ENCODE measurements at places on chromosomes 6 and 20. TPM values are rescaled to one million over a fixed set of nuclear protein-coding genes. Genes with fewer than 3 reads are reported as not detected.

GRCh38 chr6:82030761-82031503 lies 216.6 kb downstream of the IBTK start:
- no peak overlapping the region for H3K4me3 ChIP-seq
- no peaks in the 10 kb centered on the region for H3K27me3 ChIP-seq
- H3K36me3 ChIP-seq, result no peaks in the 10 kb centered on the region
- no peak overlapping the region for H3K27ac ChIP-seq

DNA sequence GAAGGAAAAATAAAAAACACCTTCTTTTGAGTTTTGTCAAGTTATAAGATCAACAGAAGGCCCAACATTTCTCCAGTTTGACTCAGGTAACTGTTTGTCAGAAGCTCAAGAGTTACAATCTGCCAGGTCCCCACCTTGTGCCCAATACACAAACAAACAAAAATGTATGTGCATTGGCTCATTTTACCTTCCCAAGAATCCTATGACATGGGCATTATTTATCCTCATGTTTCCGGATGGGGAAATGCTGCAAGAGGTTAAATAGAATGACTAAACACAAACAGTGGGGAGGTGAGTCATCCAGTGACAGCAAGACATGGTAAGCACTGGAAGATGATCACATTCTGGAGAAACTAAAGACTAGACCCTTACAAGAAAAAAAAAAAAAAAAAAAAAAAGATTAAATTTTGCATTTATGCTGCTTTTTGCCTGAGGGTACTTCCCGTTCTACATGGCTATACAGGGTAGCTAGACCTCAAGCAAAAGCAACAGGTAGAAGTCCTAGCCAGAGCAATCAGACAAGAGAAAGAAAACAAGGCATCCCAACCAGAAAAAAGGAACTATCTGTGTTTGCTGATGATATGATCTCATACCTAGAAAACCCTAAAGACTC lies 23.6 kb upstream of the ANKRD60 start:
- H3K4me3 ChIP-seq, result no peak overlapping the region
- no peaks in the 10 kb centered on the region for H3K4me1 ChIP-seq
- peaks cover 14% of the 10 kb centered on the region for H3K36me3 ChIP-seq
- no peak overlapping the region for H3K27ac ChIP-seq

DNA sequence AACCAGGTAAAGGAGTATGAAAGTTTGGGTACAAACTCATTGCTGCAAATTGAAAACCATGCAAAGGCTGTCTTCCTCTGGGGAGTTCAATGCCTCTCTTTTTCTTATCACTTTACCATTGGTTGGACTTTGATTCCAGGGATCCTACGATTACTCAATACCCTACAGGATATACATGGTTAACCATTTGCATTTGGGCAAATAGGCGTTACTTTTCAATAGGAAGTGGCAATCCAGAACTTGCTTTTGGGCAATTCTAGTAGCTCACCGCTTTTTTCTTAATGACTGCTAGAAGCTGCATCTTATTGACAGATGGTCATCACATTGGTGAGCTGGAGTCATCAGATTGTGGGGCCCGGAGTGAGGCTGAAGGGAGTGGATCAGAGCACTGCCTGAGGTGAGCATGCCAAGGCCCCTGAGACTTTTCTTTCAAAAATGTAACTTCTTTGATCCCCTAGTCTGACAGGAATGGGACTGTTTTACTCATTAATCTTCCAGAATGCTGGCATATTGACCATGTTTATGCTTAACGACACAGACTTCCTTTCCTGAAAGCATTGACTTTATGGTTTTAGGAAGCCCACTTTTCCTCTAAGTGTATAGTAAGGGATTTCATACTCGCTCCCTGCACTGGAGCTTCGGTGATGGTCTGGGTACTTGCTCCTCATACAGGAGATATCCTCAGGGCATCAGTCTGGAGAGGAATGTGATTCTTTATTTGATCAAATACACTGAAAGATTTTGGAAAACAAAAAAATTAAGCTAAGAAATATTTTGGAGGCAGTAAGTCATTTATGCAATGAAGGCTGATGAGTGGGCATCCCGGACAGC lies at the start of gene CCR6:
Gene CCR6, plus strand, starts transcription at position 270 of the 831 bp plus-strand sequence. CDS start 13,039 bp downstream, outside the sequence.
- no peak for DNase-seq
- no peaks in the 10 kb centered on the region for H3K36me3 ChIP-seq
- no peaks in the 10 kb centered on the region for H3K27me3 ChIP-seq
- no peak within 1 kb of the TSS for H3K27ac ChIP-seq

DNA sequence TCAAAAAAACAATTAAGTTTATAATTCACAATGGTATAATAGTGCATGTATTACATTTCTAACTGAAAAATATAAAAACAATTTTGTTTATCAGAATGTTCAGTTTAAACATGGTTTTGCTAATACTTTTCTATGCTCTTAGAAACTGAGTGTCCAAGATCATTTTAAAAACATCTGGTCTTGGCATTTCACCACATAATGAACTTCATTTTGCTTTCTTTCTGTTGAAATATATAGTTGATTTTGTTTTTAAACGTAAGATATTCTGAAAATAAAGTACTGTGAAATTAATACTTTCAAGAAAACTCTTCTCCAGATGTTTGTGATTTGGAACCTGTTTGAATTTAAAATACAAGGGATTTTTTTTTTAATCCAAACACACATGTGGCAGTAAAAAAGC lies 264.4 kb downstream of the COL12A1 start:
- H3K27me3 ChIP-seq, result no peaks in the 10 kb centered on the region
- H3K27ac ChIP-seq, result no peak overlapping the region

- H3K36me3 ChIP-seq, result no peaks in the 10 kb centered on the region
- DNase-seq, result no peak
- no peak overlapping the region for H3K4me3 ChIP-seq
- no peaks in the 10 kb centered on the region for H3K27me3 ChIP-seq
- no peaks in the 10 kb centered on the region for H3K4me1 ChIP-seq
Observed at GRCh38 chr6:12572896-12573827, 143.4 kb upstream of the PHACTR1 start.

GRCh38 chr20:48609491-48609978 lies 218.3 kb downstream of the PREX1 start:
- H3K27me3 ChIP-seq, result no peaks in the 10 kb centered on the region
- no peak overlapping the region for H3K27ac ChIP-seq
- no peak for DNase-seq
- no peaks in the 10 kb centered on the region for H3K36me3 ChIP-seq
- H3K4me3 ChIP-seq, result no peak overlapping the region

GRCh38 chr6:38603496-38603895 lies 36.2 kb downstream of the BTBD9 start:
- H3K36me3 ChIP-seq, result no peaks in the 10 kb centered on the region
- no peak overlapping the region for H3K27ac ChIP-seq
- no peaks in the 10 kb centered on the region for H3K4me1 ChIP-seq

DNA sequence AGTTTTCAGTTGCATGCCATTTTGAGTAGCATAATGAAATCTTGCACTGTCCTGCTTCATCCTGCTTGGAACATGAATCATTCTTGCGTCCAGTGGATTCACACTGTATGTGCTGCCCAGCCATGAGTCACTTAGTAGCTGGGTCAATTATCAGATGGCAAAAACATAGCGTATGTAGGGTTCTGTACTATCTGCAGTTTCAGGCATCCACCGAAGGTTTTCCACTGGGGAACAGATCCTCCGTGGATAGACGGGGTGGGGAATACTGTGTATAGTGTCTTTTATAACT lies 61.4 kb downstream of the IL22RA2 start:
- H3K4me1 ChIP-seq, result peaks cover 3% of the 10 kb centered on the region
- no peak overlapping the region for H3K4me3 ChIP-seq
- DNase-seq, result no peak
- H3K36me3 ChIP-seq, result peaks cover 2% of the 10 kb centered on the region
- H3K27me3 ChIP-seq, result no peaks in the 10 kb centered on the region

DNA sequence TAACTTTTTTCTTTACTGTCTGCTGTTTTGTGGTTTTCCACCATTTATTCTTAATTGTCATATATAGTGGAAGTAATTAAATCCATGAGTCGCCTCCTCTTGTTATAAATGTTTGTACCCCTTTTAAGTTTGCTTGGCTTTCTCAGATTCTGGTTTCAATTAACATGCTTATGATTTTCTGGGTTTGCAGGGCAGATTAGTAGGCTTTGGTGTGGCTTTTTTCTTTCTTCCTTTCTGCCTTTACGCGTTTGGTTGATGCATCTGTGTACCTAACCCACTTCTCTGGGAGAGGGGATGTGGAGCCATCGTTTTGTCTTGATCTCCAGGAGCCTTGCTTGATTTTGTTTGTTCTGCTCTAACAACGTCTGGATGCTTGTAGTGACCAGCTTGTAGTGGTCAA lies 100.4 kb downstream of the JARID2 start:
- no peaks in the 10 kb centered on the region for H3K36me3 ChIP-seq
- no peaks in the 10 kb centered on the region for H3K27me3 ChIP-seq
- H3K4me3 ChIP-seq, result no peak overlapping the region
- no peak for DNase-seq
- peaks cover 18% of the 10 kb centered on the region for H3K4me1 ChIP-seq

DNA sequence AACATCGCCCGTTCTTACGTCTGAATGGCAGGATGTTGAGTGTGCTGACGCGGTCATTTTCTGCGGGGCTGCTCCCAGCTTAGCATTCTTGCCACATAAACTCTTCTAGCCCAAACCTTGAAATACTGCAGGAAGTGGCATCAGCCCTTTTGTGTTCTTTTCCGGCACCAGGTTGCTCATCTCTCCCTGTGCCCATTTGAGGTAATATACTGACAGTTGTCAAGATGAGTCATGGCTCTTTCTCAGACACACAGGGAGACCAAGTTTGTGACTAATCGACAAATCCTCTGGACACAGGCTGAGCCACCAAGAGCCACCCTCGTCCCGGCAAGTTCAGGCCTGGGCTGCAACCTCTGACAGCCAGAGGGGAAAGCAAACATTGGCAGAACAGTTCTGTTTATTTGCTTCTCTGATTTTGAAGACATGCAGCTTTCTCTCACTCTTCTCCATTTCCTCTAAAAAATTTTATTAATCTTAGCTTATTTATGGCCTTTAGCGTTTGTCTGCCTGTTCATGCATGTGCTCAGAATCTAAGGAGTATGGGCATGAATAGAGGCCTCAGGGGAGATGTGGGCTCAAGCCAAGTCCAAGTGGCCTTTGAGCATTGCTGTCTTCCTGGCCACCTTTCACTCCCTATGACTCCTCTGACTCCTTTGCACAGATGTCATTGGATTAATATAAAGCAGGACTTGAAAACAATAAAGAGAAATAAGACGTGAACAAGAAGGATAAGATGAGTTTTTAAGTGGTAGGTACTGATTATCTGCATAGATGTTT lies 328.2 kb upstream of the JAG1 start:
- no peaks in the 10 kb centered on the region for H3K4me1 ChIP-seq
- H3K4me3 ChIP-seq, result no peak overlapping the region

- no peak overlapping the region for H3K27ac ChIP-seq
- H3K27me3 ChIP-seq, result no peaks in the 10 kb centered on the region
- H3K4me1 ChIP-seq, result peaks cover 19% of the 10 kb centered on the region
- H3K36me3 ChIP-seq, result peaks cover 17% of the 10 kb centered on the region
- no peak for DNase-seq
Observed at GRCh38 chr20:8652396-8652795, 416.5 kb upstream of the PLCB4 start.

- H3K4me3 ChIP-seq, result no peak overlapping the region
- no peak overlapping the region for H3K27ac ChIP-seq
- no peaks in the 10 kb centered on the region for H3K4me1 ChIP-seq
Observed at GRCh38 chr6:142118925-142119324, 13.8 kb upstream of the GJE1 start.

- H3K27ac ChIP-seq, result no peak overlapping the region
- no peak for DNase-seq
- no peaks in the 10 kb centered on the region for H3K36me3 ChIP-seq
- H3K4me1 ChIP-seq, result peaks cover 13% of the 10 kb centered on the region
Observed at GRCh38 chr6:134481966-134482365, 164.1 kb upstream of the SGK1 start.

GRCh38 chr20:23007462-23007861 lies 27.6 kb upstream of the SSTR4 start:
- no peak overlapping the region for H3K27ac ChIP-seq
- H3K4me1 ChIP-seq, result no peaks in the 10 kb centered on the region
- DNase-seq, result no peak
- no peak overlapping the region for H3K4me3 ChIP-seq

DNA sequence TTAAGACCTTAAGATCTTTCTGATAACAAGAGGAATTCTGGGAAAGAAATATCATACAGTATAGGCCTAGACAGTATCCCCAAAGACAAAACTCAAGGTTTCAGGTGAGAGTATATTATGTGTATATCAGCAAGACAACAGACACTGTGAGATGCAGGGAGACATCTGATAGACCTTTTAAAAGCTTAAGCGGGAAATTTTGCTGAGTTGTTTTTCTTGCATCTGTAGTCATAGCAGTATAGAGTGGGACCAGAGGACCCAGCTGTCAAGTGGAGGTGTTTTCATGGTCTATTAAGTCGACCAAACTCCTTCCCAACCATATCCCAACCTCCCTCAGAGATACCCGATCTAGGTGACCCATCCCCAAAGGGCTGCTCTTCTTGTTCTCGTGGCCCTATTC lies 98.1 kb upstream of the THEMIS start:
- no peaks in the 10 kb centered on the region for H3K27me3 ChIP-seq
- no peak overlapping the region for H3K4me3 ChIP-seq
- DNase-seq, result no peak
- no peak overlapping the region for H3K27ac ChIP-seq

DNA sequence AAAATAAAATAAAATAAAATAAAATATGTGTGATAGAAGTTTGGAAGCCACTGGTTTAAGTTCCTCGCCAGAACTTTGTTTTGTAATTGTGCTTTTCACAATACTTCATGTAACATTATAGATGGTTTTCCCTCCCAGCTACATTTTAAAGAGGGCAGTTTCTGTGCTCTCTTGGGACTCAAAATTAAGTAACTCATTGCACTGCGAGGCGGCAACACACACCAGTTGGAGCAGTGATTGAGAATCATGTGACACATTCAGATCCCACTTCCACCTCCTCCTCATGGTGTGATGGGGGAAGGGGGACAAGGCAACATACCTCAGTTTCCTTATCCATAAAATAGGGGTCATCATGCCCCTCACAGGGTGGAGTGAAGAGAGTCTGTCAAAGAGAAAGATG lies 7.5 kb downstream of the C2 start:
- no peaks in the 10 kb centered on the region for H3K4me1 ChIP-seq
- H3K36me3 ChIP-seq, result no peaks in the 10 kb centered on the region
- no peak overlapping the region for H3K27ac ChIP-seq
- no peak for DNase-seq
- no peak overlapping the region for H3K4me3 ChIP-seq
- no peaks in the 10 kb centered on the region for H3K27me3 ChIP-seq

DNA sequence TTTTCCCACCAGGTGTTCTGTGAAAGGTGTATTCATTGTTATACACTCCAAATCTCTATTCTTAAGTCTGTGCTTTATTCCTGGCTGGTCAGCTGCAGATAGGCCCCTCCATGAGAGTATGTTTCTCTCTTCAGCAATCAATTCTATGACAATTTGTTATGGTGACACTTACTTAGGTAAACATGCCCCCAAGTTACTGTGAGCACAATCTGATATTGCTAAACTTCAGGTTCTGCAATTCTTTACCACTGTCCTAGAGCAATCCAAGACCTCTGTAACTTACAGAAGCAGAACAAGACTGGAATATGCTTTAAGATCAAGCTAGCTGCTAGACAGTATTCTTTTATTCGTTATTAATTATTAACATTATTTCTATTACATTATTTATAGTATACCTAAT lies 391.9 kb downstream of the FRK start:
- no peaks in the 10 kb centered on the region for H3K27me3 ChIP-seq
- no peaks in the 10 kb centered on the region for H3K4me1 ChIP-seq
- no peak overlapping the region for H3K4me3 ChIP-seq
- H3K27ac ChIP-seq, result no peak overlapping the region

Gene ITCH
- 69.3 TPM for total RNA-seq

Gene OTOR
- not detected for total RNA-seq

Gene TRPC4AP
- 96.2 TPM for total RNA-seq

Gene PREP
- total RNA-seq, result 42.9 TPM

Gene DNMT3B
- total RNA-seq, result 58.0 TPM

Gene GPLD1
- 4.7 TPM for total RNA-seq

Gene ULBP2
- total RNA-seq, result 0.30 TPM

Gene POM121L2
- total RNA-seq, result not detected

Gene PTK6
- total RNA-seq, result not detected

Measured in neural crest cell (in vitro differentiated cells).